ENCODE measurements at places on chromosomes 4 and X.

GRCh38 chrX:24005028-24005427, 22.0 kb downstream of the KLHL15 start:
- no peak for DNase-seq

DNA sequence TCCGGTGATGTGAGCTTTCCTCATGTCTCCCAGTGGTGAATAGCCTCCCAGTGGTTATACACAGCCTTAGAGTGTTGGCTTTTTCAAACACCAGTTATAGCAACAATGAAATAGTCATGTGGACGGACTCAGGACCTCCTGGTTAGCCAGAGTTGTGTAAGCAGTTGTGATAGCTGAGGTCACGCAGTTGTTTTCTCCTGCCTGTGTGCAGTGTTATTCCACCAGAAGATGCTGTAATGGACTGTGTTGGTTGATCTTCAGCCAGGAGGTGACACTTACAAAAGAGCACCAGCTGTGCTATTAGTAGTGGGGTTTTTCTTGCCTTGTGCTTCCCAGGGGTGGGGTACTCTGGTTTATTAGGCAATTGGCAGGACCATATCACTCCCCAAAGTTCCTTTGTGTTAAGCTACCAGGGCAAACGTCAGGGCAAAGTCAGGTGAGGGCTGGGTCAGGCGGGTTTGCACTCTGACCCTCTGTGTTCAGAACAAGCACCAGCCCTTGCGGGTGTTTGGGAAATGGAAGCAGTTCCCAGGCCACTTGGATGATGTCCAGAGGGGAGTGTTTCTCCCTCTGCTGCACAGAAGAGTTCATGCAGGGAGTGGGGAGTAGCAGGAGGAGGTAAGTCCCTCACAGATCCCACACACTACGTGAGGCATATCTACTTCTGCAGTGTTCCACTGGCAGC, 252.6 kb downstream of the TMEM47 start:
- DNase-seq, result no peak

DNA sequence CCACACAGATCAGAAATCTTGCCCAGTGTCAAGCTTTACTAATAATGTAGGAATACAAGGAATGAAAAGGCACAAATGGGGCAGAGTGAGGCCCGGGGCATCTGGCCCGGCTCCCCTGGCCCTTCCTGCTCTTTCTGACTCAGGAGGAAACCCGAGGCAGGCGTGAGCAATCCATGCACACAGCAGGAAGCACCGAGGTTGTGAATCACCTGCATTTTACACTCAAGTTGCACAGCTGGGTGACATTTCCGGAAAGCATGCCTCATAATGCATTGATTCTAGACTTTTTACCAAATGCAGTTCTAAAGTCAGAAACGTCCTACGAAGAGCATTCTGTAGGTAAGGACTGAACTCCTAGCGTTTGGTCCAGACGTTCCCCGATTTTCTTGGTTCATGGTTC, 38.9 kb downstream of the PRIMPOL start:
- no peak for DNase-seq

DNA sequence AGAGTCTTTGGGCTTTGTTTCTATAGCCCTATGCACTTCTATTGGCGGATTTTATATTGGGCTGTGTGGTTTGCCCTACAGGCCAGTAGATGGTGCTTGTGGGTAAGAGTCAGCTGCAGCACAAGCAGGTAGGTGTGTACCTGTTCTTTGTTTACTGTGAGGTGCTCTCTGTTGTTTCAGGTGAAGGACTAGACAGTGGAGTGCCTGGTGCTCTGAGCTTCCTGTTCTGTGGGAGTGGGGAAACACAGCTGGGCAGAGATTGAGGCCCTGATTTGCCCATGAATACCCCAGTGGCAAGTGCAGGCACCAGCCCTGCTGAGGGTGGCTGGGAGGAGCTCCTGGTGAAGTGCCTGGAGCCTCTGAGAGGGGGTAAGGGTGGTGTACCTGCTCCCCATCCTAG, 26.3 kb upstream of the UCP1 start:
- no peak for DNase-seq

GRCh38 chr4:66927937-66928336, 617.4 kb downstream of the CENPC start:
- no peak for DNase-seq

- DNase-seq, result peak; percentile 20
Measured at GRCh38 chrX:105190252-105190853, 30.1 kb downstream of the TEX13A start.

DNA sequence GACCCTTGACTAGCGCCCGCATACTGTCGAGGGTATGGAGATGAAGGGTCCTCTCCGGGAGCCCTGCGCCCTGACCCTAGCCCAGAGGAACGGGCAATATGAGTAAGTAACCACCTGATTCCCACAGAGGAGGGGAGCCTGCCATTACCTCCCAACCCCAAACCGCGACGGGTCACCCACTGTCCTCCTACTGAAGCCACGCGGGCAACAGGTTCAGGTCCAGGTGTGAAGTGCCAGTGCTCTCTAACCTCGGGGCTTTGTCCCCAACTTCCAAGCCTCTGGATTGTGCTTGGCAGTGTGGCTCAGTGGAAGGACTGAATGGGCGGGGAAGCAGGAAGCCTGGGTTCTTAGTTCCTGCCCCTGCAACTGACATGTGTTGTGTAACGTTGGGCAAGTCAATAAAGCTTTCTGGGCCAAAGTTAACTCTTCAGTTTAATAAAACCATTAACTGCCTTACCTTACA, 694 bp downstream of the OCRL start:
- DNase-seq, result no peak

DNA sequence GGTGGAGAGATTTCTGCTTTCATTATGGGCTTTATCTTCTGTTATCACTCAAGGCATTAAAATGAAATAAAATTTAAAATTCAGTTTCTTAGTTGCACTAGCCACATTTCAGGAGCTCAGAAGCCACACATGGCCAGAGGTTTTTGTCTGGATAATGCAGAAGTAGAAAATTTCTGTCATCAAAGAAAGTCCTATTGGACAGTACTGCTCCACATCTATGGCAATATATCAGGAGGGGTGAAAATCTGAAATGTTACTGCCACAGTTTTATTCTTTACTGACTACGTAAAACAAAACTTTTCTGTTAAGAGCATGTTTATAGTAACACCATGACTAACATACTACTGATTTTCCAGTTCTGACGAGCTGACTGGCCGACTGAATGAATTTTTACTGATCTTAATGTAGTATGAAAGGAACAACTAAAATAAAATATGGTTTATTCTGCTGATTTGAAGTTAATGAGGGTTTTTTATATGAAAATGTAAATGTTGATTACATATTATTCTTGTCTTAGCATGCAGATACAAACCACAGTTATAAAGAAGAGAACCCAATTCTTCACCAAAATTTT, 264.0 kb upstream of the HAND2 start:
- no peak for DNase-seq

DNA sequence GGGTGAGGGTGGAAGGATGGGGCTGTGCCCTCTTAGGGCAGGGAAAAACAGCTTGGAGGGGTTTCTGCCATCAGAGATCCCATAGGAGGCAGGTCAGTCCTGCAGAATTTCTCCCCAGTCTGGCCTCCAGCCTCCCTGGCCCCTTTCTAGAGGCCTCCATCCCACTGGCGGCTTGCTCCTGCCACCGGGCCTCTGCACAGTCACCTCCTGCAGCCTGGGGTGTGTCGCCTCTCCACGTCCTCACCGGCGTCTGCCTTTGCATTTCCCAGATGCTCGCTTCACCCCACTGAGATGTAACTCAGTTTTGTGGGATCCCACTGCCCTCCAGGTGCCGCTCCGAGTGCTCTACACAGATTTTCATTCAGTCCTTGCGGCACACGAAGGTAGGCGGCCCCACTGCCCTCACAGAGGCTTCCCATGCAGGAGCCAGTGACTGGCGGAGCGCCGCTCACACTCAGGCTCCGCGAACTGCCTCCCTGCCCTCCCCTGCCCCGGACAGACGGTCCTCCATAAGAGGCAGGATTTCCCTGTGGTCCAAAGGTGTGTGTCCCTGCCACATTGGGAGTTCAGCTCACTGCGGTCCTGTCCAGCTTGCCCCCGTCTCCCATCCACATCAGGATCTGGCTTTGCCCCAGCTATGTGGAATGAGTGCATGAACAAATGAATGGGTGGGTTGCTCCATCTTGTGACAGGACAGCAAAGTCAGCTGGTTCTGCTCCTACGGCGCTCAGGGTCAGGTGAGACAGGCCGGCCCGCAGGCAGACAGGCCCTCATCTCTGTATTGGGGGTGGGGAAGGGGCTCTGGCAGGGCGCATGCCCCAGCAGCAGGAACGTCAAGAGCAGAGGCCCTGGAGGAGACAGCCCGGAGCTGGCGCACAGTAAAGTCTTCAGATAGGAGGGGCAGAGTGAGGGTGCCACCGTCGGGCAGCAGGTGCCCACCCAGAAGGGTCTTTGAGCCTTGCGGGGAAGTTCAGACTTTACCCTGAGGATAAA, 2.7 kb upstream of the TMEM271 start:
- no peak for DNase-seq

- no peak for DNase-seq
Measured at GRCh38 chr4:59037812-59038211, 1927.6 kb upstream of the IGFBP7 start.

- no peak for DNase-seq
Measured at GRCh38 chr4:142155347-142155746, 519.0 kb downstream of the IL15 start.

DNA sequence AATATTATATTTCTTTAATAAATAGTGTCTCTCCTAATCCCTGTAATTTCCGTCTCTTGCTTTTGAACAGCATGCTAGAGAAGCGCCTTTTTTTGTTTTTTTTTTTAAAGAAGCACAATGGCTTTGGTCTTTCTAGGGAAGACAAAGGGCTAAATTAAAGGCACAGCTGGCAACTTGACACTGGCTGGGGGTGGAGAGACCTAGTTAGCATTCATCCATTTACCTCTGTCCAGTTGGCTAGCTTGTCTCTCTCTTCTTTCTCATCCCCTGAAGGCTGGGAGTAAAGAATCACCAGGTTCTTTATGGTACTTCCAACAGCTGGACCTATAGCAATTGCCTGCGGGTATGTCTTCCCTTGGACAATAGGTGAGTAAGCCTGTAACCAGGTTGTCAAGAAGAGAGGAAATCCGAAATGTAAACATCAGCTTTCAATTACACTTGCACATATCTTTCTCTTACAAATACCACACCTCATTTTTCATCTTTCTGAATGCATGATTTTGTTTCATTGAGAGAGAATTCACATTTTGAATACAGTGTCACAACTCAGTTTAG, 178.4 kb upstream of the GPR101 start:
- no peak for DNase-seq

- DNase-seq, result no peak
Measured at GRCh38 chr4:82785611-82786400, 12.8 kb downstream of the SCD5 start.

GRCh38 chr4:113675731-113676697, 85.5 kb downstream of the CAMK2D start:
- no peak for DNase-seq

- DNase-seq, result no peak
Measured at GRCh38 chrX:42720209-42720608, 57.8 kb downstream of the PPP1R2C start.

GRCh38 chr4:76011700-76012387, 4.5 kb upstream of the CXCL9 start:
- DNase-seq, result no peak

- DNase-seq, result peak; percentile 5
Measured at GRCh38 chrX:135543924-135544323, 23.5 kb downstream of the INTS6L start.

DNA sequence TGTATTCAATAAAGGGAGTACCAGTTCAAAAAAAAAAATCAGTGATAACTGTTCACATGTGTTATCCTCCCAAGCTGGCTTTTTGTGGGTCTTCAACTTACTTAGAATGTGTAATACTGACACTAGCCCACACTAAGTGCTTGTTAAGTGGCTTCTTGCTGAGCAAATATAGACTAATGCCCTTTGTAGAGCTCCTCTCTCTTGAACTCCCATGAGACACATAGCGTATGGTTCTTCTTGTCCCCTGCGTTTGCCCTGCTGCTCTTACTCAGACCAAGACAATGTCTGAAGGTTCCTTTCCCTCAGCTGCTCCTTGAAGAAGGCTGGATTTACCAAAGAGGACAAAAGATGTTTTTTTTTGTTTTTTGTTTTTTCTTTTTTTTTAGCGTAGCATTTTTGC, 110.9 kb downstream of the FRAS1 start:
- DNase-seq, result no peak

DNA sequence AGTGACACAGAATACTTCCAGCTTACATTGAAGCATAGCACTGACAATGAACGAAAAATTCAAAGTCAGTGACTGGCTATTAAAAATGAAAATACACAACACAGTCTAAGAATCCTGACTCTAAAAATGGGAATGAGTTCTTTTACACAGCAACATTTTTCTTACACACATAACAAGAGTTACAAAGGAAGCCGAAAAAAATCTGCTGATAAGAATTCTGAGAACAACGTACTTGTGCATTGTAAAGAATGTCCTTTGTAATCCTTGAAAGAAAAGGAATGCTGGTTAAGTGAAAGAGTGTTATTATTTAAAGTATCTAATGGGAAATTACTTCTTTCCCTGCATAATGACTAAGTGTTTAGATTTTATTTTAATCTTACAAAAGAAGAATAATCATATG, 199.4 kb downstream of the PRDM5 start:
- no peak for DNase-seq

DNA sequence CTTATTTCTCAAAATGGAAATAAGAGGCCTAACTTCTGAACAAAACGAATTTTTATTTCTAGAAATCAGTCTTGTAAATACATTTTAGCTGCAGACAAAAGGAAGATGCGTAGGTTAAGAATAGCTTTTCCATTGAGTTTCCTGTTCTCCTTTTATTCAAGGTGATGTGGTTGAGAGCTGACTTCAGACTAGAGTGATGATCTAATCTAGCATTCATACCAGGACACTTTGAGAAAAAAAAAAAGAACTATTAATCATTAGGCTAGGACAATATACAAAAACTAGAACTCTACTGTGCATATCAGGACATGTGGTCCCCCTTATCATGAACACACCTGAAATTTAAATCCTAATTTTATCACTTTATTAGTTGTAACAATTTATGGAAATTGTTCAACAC, 884.5 kb upstream of the EPHA5 start:
- no peak for DNase-seq

All from stimulated activated naive CD4-positive, alpha-beta T cell (primary cell).